ENCODE measurements at places on chromosomes 6 and 20.

DNA sequence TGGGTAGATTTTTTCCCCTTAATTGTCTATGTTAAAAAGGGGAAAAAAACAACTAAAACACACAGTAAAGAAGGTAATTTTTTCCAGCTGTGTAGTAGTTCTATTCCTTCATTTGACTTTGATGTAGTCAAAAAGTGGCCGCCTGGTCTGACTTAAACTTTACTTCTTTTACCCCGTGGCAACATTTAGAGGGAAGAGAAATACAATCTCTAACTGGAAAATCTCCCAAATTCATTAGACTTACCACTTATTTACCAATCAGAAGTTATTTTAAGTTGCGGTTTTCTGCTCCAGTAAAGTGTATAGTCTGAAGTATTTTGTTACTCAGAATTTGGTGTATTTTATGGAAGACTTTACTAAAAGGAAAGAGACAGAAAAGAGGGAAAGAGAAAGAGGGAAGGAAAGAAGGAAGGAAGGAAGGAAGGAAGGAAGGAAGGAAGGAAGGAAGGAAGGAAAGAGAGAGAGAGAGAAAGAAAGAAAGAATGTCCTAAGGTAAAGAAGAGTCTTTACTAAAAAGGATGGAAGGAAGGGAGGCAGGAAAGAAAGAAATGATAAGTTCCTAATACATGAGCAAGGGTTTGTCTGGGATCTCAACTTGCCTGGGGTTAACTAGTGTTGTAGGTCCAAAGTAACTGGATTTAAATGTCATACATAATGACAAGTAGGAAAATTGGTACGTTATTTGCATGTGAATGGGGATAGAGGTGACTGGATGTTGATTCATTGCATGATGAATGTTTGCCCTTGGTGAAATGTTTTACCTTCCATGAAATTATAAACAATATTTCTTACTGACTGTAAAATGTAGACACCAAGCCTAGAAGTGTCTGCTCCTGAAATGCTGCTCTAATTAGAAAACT, 135.1 kb downstream of the SAMD5 start:
- no peak for DNase-seq

GRCh38 chr20:51528263-51529027, 14.1 kb downstream of the NFATC2 start:
- no peak for DNase-seq

DNA sequence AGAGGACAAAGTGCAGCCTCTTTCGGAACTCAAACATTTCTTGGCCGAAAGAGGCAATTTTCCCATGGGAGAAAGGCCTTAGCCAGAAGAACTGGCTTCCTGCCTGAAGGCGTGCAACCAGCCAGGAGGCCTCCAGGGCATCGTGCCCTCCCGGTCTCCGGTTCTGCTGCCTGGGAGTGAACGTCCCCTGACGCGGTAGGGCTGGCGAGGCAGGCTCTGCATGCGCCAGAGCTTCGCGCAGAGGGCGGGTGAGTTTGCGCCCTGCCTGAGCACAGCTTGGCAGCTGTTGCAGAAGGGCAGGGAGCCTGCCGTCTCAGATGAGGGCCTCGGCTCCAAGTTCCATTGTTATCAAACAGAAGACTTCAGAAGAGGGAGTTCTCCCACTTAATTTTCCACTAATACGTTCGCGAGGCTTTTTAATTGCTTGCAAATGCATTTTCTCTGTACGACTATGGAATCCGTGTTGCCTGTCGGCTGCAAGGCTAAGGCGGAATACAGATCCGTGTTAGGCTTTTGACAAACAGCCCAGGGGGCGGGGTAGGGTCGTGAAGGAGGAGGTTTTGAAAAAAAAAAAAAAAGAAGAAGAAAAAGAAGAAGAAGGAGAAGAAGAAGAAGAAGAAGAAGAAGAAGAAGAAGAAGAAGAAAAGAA, 5.5 kb upstream of the TFAP2D start:
- no peak for DNase-seq

- DNase-seq = no peak
These were observed 8.6 kb downstream of the IPCEF1 start for GRCh38 chr6:154347981-154348380.

GRCh38 chr20:59805786-59806577, 127.5 kb downstream of the SYCP2 start:
- DNase-seq = no peak

GRCh38 chr6:169969372-169970099, 218.1 kb downstream of the ERMARD start:
- DNase-seq = no peak

GRCh38 chr6:151136141-151136755, 103.5 kb upstream of the AKAP12 start:
- DNase-seq = no peak

- no peak for DNase-seq
These were observed 4.4 kb downstream of the EFHC1 start for GRCh38 chr6:52424513-52424912.

- no peak for DNase-seq
These were observed 67.8 kb downstream of the LY86 start for GRCh38 chr6:6656287-6656686.

All from WERI-Rb-1 (cell line).